ENCODE measurements at places on chromosomes 16 and 17.

GRCh38 chr17:18213666-18214270 is 11.7 kb upstream of the LLGL1 start:
- no peak for DNase-seq

DNA sequence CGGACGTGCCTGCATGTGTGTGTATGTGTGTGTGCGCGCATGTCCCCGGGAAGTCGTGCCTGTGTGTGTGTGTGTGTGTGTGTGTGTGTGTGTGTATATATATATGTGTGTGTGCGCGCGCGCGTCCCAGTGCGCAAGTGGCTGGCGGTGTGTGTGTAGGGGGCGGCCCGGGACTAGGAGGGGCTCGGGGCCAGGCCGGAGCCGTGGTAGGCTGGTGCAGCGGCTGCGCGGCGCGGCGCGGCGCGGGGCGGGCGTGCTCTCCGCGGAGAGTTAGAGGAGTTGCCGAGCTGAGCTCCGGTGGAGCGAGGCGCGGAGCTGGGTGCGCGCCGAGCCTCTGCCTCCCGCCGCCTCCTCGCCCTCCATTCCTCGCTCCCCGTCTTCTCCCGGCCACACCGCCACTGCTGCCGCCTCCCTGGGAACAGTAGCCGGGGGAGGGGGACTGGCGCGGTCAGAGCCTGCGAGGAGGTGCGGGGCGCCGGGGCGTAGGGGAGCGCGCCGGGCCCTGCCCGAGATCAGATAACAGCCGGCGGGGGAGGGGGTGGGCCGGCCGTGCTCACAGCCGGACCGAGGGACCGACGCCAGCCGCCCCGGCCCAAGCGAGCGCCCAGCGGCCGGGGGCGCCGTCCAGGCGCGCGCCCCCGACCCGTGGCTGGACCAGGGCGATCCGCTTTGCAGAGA is at the start of gene KCNJ12:
Gene KCNJ12 (plus strand): TSS at position 277 of the 678 bp plus-strand sequence. CDS start 38,986 bp downstream, outside the sequence.
- DNase-seq = peak; percentile 53

DNA sequence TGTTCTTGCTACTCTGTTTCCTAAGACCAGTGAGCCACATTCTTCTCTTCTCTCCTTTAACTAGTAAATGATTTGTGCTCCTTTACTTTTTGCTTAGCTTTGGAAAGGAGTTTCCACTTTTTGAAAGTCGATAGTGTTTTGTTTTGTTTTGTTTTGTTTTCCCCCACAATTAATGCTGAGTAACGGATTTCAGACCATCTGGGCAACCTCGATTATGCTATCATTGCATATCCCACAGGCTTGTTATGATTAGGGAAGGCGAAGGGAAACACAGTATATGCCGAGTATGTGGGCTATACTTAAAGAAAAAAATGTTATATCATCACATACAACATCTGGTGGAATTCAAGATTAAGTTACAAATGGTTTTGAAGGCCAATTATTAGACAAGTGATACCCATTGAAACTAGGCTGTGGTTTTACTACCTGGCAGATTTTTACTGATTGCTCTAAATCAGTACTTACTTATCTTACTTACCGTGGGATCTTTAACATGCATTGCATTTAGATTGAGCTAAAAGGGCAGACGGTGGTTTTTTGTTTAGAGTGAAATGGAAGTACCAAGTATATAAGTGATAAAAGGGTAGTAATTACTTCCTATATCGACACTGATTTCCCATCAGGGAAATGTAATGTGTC is 361.3 kb upstream of the SOX9 start:
- no peak for DNase-seq

DNA sequence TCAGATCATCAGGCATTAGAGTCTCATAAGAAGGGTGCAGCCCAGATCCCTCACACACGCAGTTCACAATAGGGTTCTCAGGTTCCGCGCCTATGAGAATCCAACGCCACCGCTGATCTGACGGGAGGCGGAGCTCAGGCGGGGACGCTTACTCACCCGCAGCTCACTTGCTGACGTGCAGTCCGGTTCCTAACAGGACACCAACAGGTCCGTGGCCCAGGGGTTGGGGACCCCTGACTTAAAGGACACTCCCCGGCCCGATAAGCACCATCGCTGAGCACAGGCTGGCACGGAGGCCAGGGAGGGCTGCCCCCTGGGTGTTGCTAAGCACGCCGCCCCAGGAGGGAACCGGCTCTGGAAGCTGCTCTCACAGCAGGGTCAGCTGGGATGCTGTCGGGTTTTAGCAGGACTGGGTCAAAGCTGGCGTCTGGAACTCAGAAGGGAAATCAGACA is 30.1 kb upstream of the BAHCC1 start:
- peak; percentile 58 for DNase-seq

- no peak for DNase-seq
Measured at GRCh38 chr17:42165751-42166150, 11.0 kb upstream of the RAB5C start.

DNA sequence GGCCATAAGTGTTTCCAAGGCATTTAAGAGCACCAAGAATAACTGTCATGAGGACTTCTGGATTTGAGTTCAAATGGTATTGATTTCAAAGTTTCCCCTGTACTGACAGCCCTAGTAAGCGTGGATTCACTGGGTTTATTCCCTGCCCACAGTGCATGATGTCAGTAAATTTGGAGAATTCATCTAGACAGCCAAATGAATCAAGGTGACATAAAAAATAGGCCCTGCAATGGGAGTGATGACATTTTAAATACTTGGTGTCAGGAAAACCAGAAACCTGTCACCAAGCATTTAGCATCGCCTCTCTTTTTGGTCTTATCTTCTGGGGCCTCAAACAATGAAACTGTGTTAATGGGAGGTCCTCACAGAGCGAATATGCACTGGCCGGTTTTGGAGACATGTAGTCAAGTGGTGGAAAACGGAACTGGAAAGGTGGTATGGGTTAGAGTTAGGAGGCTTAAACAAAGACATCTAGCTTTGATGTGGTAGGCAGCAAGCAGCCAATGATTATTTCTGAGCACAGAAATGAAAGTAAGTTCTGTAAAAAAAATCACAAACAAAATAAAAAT is 29.1 kb downstream of the COG4 start:
- DNase-seq = no peak

DNA sequence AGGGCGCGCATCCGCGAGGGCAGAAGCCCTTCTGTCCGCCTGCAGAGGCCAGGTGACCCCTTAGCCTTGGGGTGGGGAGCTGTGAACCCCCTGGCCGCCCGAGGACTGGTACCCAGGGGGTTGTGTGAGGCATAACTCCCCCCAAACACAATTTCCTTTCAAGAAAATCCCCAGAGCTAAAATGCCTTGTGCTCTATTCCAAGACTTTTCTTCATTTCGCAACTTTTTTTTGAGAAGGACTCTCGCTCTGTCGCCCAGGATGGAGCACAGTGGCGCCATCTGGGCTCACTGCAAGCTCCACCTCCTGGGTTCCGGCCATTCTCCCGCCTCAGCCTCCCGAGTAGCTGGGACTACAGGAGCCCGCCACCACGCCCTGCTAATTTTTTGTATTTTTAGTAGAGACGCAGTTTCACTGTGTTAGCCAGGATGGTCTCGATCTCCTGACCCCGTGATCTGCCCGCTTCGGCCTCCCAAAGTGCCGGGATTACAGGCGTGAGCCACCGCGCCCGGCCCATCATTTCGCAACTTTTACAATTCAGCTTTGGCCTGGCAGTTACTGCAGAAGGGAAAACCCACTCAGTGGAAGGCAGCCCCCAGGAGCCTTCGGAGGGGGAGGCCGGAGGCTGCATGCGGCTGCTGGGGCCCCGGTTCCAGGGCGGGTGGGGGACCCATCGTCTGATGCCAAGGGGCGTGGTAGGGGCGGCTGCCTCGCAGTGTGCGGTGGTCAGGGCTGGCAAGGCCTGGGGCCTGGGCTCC is 963 bp upstream of the APRT start:
- no peak for DNase-seq

DNA sequence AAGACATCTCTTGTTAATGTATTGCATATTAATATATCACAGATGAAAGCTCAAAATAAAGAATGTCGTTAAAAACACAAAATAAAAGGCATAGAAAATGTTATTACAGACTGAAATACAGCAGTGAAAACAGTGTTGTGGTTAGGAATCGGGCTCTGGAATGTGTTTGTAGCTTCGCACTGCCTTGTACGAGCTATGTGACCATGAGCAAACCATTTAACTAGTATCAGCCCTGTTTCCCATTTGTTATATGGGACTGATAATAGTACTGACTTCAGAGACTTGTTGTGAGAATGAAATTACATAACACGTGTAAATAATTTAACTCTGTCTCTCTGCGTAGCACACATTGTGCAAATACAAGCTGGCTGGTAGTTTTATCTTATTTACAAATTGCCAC is 648 bp upstream of the RBFOX1 start:
- no peak for DNase-seq

DNA sequence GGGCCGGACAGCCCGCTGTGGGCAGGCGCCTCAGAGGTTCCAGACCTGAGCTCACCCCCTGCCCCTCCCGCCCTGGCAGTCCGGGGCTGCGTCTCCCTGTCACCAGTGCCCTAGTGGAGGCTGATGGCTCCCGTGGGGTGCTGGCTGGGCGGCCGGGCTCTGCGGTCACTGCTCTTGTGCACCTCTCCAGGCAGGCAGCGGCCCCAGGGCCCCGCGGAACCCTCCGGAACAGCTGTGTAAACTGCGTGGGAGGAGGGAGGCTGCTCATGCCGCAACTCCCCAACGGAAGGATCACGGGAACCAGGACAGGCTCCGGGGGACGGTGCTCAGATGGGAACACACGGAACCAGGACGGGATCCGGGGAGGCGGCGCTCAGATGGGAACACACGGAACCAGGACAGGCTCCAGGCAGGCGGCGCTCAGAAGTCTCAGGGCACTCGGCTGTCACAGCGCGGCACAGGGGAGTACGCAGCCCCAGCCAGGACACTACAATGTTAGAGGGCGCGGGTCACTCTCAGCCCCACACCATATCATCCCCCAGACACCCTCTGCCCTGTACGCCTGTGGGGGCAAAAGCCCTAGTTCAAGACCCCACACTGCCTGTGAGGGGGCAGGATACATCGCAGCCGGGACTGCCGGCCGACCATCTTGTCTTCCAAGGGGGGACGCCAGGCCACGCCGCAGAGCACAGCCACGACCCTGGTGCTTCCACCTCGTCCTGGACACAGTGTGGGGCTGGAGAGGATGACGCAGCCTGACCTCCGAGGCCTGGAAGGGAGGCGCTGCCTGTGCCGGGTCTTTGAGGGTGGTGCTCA is 74.0 kb upstream of the GNG13 start:
- DNase-seq = no peak

DNA sequence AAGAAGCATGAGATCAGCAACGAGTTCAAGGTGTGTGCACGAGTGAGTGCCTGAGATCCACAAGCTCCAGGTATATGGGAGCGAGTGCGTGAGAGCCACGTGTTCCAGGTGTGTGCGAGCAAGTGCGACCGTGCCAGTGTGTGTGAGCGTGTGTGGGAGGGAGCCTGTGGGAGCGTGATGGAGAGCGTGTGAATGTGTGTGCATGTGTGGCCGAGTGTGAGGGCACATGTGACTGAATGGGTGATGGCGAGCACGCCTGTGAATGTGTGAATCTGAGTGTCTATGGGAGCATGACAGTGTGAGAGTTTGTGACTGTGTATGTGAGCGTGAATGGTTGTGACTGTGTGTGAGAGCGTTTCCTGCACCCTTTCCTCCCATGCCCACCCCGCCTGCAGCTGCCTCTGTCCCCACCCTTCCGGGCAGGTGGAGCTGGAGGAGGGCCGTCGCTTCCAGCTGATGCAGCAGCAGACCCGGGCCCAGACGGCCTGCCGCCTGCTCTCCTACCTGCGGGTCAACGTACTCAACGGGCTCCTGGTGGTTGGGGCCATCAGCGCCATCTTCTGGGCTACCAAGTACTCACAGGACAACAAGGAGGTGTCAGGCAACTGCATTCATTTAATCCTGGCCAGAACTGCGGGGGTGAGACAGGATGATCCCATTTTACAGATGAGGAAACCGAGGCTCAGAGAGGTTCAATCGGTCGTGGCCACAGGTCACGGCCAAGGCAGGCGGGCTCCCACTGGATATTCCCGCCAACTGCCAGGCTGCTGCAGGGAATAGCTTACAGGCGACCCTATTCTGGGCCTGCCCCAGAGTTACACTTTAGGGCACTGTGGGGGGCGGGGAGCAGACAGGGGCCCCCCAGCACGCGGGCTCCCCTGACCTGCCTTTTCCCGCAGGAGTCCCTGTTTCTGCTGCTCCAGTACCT is 3.7 kb downstream of the TMC8 start:
- no peak for DNase-seq

GRCh38 chr16:78900044-78900811 is 700.3 kb downstream of the MAF start:
- DNase-seq = no peak

DNA sequence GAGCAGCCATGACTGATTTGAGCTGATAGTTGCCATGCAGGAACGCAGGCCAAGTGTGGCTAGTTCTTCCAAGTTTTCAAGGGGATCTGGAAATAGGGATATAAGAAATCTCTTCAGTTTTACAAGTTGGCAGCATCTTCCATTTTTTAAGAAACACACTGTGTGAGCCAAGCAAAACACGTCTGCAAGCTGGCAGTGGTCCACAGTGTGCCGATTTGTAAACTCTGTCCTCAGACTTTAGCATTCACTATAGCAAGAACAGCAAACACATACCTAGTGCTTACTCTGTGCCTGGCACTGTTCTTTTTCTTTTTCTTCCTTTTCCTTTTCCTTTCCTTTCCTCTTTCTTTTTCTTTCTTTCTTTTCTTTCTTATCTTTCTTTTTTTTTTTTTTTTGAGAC is 2.9 kb downstream of the ORAI3 start:
- no peak for DNase-seq

DNA sequence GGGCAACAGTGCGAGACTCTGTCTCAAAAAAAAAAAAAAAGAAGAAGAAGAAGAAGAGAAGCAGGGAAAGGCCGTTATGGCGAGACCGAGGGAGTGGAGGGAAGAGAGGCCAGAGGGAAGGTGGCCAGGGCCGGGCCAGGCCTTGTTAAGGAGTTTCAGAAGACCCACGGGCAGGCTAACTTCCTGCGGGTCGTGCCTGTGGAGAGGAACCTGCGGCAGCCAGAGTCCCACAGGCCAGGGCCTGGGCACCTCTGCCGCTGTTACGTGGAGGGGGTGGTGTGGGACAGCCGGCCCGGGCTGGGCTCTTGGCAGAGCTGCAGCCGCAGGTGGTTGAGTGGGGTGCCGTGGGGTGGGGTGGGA is 5.4 kb downstream of the WDR81 start:
- no peak for DNase-seq

GRCh38 chr17:601244-601925 is 113.3 kb downstream of the VPS53 start:
- DNase-seq = peak; percentile 44

- no peak for DNase-seq
Measured at GRCh38 chr16:88957887-88958577, 19.0 kb downstream of the CBFA2T3 start.

- DNase-seq = peak; percentile 81
Measured at GRCh38 chr17:68580236-68580770, 20.9 kb downstream of the FAM20A start.

GRCh38 chr17:45394913-45395568 is 37.6 kb downstream of the ARHGAP27 start:
- peak; percentile 90 for DNase-seq

DNA sequence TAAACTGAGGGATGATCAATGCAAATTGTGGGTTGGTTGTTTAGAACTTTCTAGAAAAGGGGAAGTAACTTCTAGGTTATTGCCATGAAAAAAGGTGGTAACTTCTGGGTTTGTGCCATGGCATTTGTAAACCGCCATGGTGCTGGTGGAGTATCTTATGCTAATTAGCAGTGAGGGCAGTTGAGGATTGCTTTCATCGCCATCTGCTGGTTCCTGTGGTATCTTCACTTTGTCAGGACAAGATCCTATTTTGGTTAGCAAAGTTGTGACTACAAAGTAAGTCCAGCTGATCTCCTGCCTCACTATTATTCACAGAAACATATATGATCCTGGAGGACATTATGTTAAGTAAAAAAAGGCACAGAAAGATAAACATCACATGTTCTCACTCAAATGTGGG is 1332.3 kb downstream of the CDH11 start:
- no peak for DNase-seq
